ENCODE measurements at places on chromosomes 16 and 17. TPM values are rescaled to one million over a fixed set of nuclear protein-coding genes. Genes with fewer than 3 reads are reported as not detected.

The KRTAP4-9 gene
- polyA plus RNA-seq = not detected

The CHD9 gene
- polyA plus RNA-seq = 10.3 TPM

The TNFRSF13B gene
- polyA plus RNA-seq = 3.0 TPM

The ZC3H7A gene
- polyA plus RNA-seq = 34.6 TPM

The PLLP gene
- 162 TPM for polyA plus RNA-seq

The ACSM2A gene
- polyA plus RNA-seq = 0.07 TPM

The EFNB3 gene
- polyA plus RNA-seq = 1.1 TPM

GRCh38 chr16:3023415-3023668, 400 bp downstream of the HCFC1R1 start:
- peaks cover 17% of the 10 kb centered on the region for H3K4me1 ChIP-seq
- peak overlapping the region; percentile 33 for H3K4me3 ChIP-seq
- peak overlapping the region; percentile 93 for H3K27ac ChIP-seq
- DNase-seq = peak; percentile 34
- H3K27me3 ChIP-seq = no peaks in the 10 kb centered on the region
- no peaks in the 10 kb centered on the region for H3K36me3 ChIP-seq

DNA sequence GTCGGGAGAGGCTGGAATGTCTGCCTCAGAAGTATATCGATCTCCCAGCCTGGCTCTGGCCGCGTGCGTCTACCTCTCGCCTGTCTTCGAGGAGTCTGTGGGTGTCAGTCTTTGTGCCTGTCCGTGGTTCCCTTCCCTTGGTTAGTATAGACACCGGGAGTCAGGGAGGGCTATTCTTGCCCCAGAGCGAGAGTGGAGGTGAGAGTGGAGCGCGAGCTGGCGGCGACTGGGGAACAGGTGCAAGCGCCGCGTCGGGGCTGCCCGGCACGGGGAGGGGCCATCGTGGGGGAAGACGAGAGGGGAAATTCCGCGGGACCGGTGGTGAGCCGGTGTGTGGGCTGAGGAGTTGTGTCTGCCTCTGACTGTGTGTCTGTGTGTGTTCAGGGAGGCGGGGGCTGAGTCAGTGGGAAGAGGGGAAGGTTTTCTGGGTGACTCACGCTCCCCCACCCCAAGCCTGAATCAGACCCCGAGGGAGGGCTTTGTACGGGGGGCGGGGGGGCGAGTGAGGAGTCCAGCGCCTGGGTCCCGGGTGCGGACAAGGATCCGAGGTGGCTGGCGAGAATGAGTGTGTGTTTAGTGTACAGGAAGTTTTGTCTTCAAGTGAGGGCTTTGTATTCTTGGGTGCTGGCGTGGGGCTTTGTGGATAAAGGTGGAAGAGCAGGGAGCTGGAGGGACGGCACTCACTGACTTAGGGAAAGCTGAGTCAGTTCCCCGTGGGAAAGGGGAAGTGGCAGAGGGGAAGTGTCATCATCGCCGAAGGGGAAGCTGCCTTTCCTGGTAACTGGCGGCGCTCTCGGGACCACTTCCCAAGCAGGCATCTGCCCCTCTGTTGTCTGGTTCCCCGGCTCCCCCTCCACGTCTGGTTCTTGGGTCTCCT, 8.6 kb downstream of the KDM6B start:
- H3K27ac ChIP-seq = peak overlapping the region; percentile 99
- peak; percentile 79 for DNase-seq
- peak overlapping the region; percentile 71 for H3K4me3 ChIP-seq
- peaks cover 16% of the 10 kb centered on the region for H3K4me1 ChIP-seq
- H3K36me3 ChIP-seq = peaks cover 10% of the 10 kb centered on the region

- H3K4me1 ChIP-seq = no peaks in the 10 kb centered on the region
- no peak overlapping the region for H3K4me3 ChIP-seq
- no peaks in the 10 kb centered on the region for H3K36me3 ChIP-seq
- H3K27me3 ChIP-seq = no peaks in the 10 kb centered on the region
- H3K27ac ChIP-seq = no peak overlapping the region
Measured at GRCh38 chr16:47854737-47855136, 301.1 kb downstream of the ABCC12 start.

DNA sequence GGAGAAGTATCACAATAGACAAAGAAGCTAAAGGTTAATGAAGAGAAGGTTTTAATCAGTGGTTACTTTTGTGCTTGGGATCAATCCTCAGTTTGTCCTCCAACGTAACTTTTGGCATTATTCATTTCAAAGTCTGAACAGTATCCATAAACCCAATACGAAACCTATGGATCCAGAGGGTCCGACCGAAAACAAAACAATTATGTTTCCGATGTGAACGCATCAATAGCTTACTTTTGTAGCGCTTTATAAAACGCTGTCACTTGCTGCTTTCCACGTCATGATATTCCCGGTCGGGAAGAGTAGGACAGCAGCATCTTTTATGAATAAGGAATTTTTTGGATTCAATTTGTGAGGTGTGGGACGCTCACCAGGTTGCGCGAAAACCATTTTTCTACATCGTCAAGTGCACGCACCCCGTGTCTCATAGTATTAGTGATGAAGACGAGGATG, 383.8 kb downstream of the ZFHX3 start:
- H3K36me3 ChIP-seq = no peaks in the 10 kb centered on the region
- H3K27ac ChIP-seq = no peak overlapping the region
- H3K4me3 ChIP-seq = no peak overlapping the region

DNA sequence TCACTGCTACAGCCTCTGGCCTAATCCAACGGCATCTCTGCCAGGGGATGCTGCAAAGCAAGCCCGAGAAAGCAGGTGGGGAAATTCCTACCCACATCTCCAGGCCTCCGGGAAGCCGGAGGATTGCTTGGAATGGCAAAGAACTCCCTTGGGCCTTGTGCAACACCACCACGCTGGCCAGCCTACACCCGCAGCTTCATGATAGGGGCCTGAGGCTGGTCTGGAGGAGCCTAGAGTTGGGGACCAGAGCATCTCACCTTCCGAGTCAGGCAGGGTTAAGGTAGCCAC, 20.3 kb downstream of the GGA3 start:
- no peak overlapping the region for H3K4me3 ChIP-seq
- H3K36me3 ChIP-seq = peaks cover 44% of the 10 kb centered on the region

DNA sequence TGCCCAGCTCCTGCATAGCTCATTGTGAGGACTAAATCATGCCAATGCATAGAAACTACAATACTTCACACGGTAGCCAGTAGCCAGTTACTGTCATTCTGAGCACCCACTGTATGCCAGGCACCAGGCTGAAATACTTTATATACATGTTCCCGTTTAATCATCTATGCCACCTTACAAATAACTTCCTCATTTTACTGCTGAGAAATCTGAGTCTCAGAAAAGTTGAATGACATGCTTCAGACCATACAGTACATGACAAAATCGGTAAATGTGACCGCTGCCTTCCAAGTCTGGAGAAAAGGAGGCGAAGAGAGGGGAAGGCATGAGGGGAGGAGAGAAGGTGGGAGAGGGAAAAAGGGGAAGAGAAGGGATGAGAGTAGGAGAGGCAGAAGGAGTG, 9.2 kb upstream of the TLCD3B start:
- H3K4me3 ChIP-seq = no peak overlapping the region
- no peaks in the 10 kb centered on the region for H3K4me1 ChIP-seq
- no peaks in the 10 kb centered on the region for H3K36me3 ChIP-seq
- H3K27ac ChIP-seq = no peak overlapping the region

DNA sequence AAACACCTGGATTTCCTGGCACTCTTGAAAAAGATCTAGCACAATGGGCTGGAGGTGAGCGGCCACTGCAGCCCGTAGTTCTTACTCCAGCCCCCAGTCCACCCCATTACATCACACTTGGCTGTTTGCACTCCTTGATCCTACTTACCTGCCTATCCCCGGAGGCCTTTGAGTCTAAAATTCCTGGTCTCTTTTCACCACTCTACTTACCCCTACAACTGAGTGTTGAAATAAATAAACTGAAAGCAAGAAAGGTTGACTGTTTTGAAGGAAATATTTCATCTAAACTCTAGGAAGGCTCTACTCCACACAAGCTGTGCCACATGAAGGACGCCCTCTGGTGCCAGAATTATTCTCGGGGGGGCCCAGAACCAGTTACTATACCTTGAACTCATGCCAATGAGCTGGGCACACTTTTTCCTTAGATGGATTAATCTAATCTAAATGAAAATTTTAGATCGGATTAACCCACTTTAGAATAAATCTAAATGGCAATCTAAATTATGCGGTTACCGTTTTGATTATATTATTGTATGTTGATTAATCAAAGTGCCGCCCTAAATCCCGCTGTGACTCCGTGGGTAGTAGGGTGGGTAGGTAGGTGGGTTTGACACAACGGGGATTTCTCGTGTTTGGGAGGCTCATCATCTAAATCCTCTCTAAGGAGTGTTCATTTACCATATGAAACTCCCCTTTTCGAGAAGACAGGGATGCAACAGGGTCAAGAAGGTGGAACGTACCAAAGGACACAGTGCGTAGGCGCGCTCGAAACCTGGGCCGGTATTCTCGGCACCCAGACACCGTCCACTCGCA, 651 bp upstream of the EIF1 start:
- H3K36me3 ChIP-seq = peaks cover 13% of the 10 kb centered on the region
- no peaks in the 10 kb centered on the region for H3K27me3 ChIP-seq
- peak overlapping the region; percentile 64 for H3K4me3 ChIP-seq
- H3K4me1 ChIP-seq = no peaks in the 10 kb centered on the region
- H3K27ac ChIP-seq = peak overlapping the region; percentile 87
- DNase-seq = peak; percentile 63

DNA sequence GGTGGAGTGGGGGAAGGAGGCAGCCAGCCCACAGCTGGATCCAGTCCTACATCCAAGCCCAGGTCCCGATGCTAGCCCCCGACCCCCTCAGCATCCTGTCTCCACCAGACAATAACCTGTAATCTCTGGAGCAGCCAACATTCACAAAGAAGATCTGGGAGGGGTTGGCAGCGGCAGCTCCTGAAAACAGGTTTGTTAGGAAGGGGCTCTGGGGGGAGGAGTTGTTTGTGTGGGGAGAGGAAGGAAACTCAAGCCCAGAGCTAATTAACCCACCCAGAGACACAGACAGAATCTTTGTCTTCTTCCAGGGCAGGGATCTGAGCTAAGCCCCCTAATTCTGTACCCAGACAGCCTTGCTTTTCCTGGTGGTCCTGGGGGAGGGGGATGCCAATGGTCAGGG, 4.6 kb upstream of the C17orf113 start:
- no peaks in the 10 kb centered on the region for H3K36me3 ChIP-seq
- H3K4me3 ChIP-seq = no peak overlapping the region
- H3K27ac ChIP-seq = no peak overlapping the region
- H3K27me3 ChIP-seq = peaks cover 12% of the 10 kb centered on the region

- H3K4me1 ChIP-seq = peaks cover 22% of the 10 kb centered on the region
- no peaks in the 10 kb centered on the region for H3K27me3 ChIP-seq
- no peaks in the 10 kb centered on the region for H3K36me3 ChIP-seq
- DNase-seq = peak; percentile 33
- H3K27ac ChIP-seq = no peak overlapping the region
- no peak overlapping the region for H3K4me3 ChIP-seq
Measured at GRCh38 chr17:55430541-55431288, 9.1 kb upstream of the MMD start.
